ENCODE measurements at places on chromosomes 1 and 21.
A peak's percentile ranks its signal among the peaks of the same experiment; 100 is the strongest.

DNA sequence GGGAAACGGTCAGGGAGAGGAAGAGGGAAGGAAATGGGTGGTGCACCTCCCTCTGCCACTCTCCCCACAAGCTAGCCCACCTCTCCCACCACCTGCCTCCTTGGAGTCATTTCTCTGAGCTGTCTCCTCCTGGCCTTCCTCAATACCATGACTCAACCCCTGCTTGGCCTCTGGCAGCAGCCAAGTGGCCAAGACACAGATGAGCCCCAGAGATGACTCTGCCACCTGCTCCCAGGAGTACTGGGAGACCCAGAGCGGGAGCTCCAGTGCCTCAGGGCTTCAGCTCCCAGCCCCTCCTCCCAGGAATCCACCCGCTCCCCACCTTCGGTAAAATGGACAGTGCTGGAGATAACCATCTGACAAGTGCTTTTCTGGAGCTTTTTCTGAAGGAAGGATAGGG is 2.6 kb downstream of the S100A16 start:
- no peak for DNase-seq

DNA sequence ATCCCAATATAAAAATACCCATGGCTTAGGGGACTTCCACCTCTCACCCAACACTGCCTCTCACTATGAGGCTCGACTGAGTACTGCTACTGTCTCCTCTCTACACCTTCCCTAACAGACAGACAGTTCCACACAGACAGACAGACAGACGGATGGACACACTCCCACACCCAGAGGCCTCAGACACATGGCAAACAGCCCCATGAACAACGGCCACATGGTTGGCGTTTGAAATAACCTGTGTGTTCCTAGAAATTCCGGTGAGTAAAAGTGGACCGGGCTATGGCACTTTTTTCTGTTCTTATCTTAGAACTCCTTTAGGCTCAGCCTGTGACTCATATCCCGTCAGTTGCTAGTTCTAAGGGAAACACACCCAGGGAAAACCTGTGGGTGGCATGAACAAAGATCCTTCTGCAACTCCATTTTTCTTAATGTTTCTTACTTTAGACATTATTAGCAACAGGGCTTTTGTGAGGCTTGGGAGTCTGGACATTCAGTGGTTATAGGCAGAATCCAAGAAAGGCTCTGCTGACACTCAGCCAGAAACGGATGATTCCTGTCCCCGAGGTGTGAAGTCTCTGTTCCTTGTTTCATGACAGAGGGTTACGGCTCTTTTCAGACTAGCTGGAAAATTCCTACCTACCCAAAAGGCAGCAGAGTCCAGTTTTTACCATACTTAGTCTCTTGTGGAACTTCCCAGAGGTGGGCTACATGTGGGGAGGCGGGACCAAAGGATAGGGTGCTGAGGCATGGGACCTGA is 90.5 kb upstream of the TLR5 start:
- peak; percentile 13 for DNase-seq

DNA sequence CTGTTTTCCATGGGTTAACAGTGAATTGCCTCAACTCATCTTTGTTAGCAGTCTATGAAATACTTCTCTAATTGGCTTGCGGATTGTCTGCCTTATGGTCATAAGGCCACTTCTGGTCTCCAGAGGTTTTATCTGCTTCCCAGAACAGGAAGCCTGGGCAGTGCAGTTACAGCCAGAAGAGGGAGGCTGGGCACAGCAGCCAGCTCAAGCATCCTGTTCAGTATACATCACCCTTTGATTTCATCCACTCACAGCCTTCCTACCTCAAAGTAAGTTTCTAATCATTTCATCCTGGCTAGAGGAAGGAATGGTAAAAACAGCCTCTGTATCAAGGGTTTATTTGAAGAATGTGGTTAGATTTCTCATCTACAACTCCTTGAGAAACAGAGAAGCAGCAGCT is 311.5 kb upstream of the DEPDC1 start:
- no peak for DNase-seq

DNA sequence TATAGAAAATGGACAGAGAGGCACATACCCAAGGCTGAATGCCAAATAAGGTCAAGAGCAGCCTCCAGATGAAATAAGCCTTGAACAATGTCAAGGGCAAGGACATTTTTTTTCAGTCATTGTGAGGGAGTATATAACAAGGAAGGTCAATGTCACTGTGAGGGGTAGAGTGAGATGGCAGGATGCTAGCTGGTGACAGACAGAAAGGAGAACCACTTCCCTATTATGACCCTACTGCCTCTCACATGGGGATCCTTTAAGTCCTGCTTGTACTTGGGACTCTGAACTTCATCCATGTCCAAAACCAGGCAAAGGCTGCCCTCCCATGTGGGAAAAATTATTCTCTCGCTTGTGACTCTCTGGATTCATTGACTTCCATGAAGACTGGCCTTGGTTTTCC is 119.5 kb upstream of the COA6 start:
- DNase-seq, result no peak

- no peak for DNase-seq
Measured at GRCh38 chr1:113983391-113983790, 4.1 kb downstream of the OLFML3 start.

DNA sequence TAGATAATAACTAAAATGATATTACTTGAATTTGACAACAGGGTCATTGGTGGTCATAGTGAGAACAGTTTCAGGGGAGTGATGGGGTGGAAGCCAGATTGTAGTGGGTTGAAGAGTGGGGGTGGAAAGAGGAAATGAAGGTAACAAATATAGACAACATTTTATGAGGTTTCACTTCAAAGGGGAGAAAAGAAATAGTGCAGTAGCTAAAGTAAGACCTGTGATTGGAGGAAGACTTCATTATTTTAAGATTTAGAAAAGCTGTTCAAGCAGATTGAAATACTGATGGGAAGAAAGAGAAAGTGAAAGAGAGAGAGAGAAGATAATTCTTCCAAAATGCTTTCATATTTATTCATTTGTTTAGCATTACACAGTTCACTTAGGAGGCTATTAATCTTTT is 52.0 kb upstream of the KCNA3 start:
- no peak for DNase-seq

DNA sequence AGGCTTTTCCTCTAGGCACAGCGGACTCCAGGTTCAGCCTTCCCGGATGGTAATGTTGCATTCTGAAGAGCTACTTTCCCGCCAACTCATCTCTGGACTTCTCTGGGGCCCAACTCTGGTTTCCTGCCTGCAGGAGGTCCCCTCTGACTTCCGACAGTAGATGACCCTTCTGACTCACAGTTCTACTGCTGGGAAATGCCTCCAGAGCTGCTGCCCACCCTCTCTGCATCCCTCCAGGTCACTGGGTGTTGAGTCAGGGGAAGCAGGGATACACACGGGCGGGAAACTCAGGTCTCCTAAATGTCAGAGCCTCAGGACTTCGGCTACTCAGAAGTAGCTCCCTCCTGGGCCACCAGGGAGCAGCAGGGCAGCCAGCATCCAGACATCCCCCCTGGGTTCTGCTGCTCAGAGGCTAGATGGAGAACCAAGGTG is 2.1 kb upstream of the KIF21B start:
- DNase-seq, result no peak

DNA sequence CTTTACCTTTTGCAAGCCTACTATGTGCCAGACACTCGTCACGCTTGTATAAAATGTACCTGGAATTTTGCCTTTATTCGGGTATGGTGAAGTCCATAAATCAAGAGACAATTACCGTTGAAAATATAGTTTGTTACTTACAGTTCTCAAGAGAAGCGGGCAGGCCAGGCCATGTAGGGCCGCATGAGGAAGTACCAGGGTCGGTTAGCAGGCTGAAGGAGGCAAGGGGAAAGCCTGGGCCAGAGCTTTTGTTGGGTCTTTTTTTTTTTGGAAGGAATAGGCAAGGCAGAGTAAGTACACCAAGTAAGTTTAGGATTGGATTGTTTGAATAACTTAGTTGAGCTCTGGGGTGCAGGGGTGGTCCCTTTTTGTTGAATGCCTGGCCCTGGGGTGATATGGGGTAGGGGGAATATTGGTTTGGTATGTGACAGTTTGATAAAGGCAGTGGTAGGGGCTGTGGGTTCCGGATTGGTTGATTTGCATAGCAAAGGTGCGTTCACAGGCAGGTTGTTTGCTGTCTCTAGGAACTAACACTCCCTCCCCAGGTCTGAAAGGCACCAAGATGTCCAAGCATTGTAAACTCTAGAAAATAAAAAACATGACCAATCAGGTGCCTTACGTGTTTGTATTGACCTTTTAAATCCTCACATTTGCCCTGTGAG is 80.7 kb downstream of the KAZN start:
- no peak for DNase-seq

GRCh38 chr21:16866851-16867250 is 646.0 kb upstream of the CXADR start:
- DNase-seq, result no peak

DNA sequence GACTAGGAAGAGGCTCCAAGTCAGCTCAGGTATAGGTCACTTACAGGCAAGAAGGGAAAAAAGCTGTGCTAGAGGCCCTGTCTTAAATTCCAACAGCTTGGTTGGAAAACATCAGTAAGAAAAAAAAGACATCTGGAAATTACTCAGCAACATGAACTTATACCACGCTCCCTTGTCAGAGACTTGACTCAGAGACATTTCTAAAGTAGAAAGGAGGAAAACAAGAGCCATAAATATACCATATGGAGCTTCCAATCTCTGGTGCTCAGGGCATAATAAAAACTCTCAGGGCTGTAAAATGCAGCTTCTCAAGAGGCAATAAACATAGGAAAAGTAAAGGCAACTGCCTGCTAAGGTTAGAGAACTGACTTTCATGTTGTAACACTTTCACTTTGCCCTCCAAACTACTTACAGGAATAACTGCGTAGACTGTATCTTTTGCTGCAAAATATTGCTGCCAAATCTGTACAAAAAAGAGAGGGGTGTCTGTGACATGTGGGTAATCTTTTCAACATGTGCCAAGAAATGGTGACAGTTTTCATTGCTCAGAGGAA is 14.7 kb downstream of the ATPAF1 start:
- DNase-seq, result no peak

- DNase-seq, result no peak
Measured at GRCh38 chr1:93961906-93962305, 52.7 kb upstream of the GCLM start.

DNA sequence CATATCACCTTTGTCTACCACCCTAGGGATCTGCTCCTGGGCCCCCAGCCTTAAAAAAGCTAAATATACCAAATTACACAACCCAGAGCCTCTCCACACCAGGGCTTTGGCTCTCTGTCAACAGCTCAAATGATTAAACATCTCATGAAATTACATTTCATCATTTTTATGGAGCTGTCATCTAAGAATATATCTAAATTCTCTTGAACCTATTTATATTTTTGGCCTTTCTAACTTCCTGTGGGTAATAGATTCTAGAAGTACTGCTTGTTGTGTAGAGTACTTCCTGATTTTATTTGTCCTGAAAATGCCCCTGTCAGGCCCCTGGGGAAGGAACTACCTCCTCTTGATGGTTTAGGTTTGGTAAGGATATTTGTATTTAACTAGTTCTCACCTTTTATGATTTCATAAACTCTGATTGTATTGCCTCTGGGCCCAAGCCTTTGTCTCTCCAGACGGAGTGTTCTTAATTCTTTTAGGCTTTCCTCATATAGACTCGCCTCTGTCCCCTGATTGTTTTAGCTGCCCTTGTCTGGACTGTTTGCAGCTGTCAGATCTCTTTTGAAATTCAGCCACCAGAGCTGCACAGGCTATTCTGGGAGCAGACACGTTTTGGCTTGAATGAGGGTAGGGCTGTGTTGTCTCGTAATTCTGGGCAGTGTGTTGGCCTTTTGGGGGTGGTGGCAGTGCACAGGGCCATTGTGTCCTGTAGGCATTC is 16.6 kb downstream of the MYOG start:
- no peak for DNase-seq

- no peak for DNase-seq
Measured at GRCh38 chr21:43578677-43579303, 80.5 kb downstream of the HSF2BP start.

Measured in thoracic aorta (tissue), 2 donors.